Glomerular endothelial cell (primary cell): ENCODE measurements at places on chromosomes 12 and 14. TPM values are rescaled to one million over a fixed set of nuclear protein-coding genes. Genes with fewer than 3 reads are reported as not detected.

Gene LRTM2
- not detected in 2 replicates for total RNA-seq

Gene PPP4R3A
- 48.7 and 65.2 TPM in 2 replicates for total RNA-seq

Gene CHGA
- 0.29 and 5.3 TPM in 2 replicates for total RNA-seq

Gene PRB2
- not detected in 2 replicates for total RNA-seq

Gene IAPP
- total RNA-seq, result not detected in 2 replicates

Gene STRAP
- total RNA-seq, result 80.9 and 99.8 TPM in 2 replicates

Gene SYCP3
- 2.0 TPM in 1 of 2 replicates, not detected in the other for total RNA-seq

Gene KERA
- total RNA-seq, result not detected in 2 replicates

Gene C12orf54
- not detected in 2 replicates for total RNA-seq

Gene KRT72
- not detected in 2 replicates for total RNA-seq

Gene DERA
- 35.7 and 43.6 TPM in 2 replicates for total RNA-seq

Gene ACVRL1
- total RNA-seq, result 933 and 964 TPM in 2 replicates

Gene HOXC12
- not detected in 2 replicates for total RNA-seq

Gene LRRC10
- not detected in 2 replicates for total RNA-seq

Gene SLC6A12
- total RNA-seq, result 0.70 and 0.92 TPM in 2 replicates

Gene STAT6
- total RNA-seq, result 91.2 and 108 TPM in 2 replicates

Gene FIGNL2
- total RNA-seq, result 0.41 and 0.73 TPM in 2 replicates

Gene RIMBP2
- not detected in 2 replicates for total RNA-seq

Gene SSTR1
- total RNA-seq, result 0.63 and 2.5 TPM in 2 replicates

Gene PTCSC3
- total RNA-seq, result not detected in 2 replicates

Gene AGAP2
- total RNA-seq, result 0.47 TPM in 1 of 2 replicates, not detected in the other

Gene TMEM179
- total RNA-seq, result 0.53 TPM in 1 of 2 replicates, not detected in the other

Gene PTGER2
- 0.92 and 1.9 TPM in 2 replicates for total RNA-seq

Gene RGS6
- total RNA-seq, result 0.82 TPM in 1 of 2 replicates, not detected in the other

Gene PTPRO
- 0.34 TPM in 1 of 2 replicates, not detected in the other for total RNA-seq

Gene KRT83
- not detected in 2 replicates for total RNA-seq

Gene KRT73
- not detected in 2 replicates for total RNA-seq

Gene DLK1
- not detected in 2 replicates for total RNA-seq

Gene KRT77
- not detected in 2 replicates for total RNA-seq

Gene B4GALNT3
- 0.44 and 0.64 TPM in 2 replicates for total RNA-seq

Gene PRICKLE1
- total RNA-seq, result 6.8 and 7.1 TPM in 2 replicates

Gene KCNK10
- total RNA-seq, result not detected in 2 replicates

Gene STAC3
- total RNA-seq, result 0.18 and 0.58 TPM in 2 replicates

Gene RPL10L
- not detected in 2 replicates for total RNA-seq

Gene OR4E2
- total RNA-seq, result not detected in 2 replicates

Gene SLC6A15
- total RNA-seq, result 2.4 and 10.0 TPM in 2 replicates

Gene NANOG
- total RNA-seq, result 0.82 TPM in 1 of 2 replicates, not detected in the other
